Central memory CD4-positive, alpha-beta T cell (primary cell): ENCODE measurements at places on chromosomes 4 and X.

DNA sequence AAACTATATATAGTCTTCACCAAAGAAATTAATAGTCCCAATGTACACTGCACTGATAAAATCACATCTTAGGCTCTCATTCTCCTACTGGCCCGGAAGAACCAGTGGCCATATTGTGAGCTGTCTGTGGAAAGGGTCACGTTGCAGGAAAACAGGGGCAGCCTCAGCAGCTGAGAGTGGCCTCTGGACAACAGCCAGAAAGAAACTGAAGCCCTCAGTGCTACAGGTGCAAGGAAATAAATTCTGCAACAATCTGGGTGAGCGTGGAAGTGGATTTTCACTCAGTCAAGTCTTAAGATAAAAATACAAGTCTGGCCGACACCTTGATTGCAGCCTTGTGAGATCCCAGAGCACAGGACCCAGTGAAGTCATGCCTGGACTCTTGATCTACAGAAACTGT lies 3.2 kb upstream of the SLC25A14 start:
- DNase-seq: no peak

DNA sequence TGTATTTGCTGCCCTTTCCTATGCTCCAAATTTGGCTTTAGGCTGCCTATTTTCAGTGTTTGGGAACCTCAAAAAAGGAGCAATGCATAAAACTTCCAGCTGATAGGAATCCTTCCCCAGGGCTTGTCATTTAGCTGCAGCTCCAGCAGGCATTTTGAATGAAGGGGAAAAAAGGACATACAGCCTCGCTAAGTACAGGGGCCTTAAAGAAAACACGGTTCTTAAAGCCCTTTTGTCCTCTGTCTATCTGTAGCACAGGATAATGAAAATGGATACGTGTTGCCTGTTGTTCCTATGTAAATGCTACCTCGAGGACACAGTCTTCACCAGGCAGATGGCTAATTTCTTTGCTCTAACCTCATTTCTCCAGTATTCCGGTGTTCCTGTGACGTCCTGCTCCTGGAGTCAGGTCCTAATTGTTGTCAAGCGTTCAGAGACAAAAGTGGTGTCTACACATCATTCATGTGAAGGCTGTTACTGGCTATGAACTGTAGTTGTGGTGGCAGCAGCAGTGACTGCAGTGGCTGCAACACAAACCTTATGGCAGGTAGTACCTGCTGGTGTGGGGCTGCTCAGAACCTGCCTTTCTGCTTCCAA lies 117.4 kb downstream of the MGST2 start:
- DNase-seq: no peak

GRCh38 chr4:138460477-138461414 lies 218.6 kb upstream of the SLC7A11 start:
- DNase-seq: no peak

GRCh38 chr4:1939664-1940509 lies 68.7 kb downstream of the NSD2 start:
- DNase-seq: no peak

GRCh38 chrX:101232316-101232715 lies 12.7 kb downstream of the DRP2 start:
- DNase-seq: no peak

GRCh38 chr4:154593868-154594267 lies 3.3 kb upstream of the FGA start:
- no peak for DNase-seq

DNA sequence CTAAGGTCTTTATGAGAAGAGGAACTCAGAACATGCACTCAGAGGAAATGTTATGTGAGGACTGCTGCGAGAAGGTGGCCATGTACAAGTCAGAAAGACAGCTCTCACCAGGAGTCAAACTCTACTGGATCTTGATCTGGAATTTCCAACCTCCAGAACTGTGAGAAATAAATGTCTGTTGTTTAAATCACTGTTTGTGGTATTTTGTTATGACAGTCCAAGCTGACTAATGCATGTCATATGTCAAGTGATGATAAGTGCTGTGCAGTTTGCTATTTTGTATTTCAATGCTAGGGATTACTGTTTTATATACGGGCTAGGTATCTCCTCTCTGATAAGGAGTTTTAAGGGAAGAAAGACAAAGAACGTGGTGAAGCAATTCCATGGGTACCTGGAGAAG lies 162.3 kb downstream of the CPEB2 start:
- no peak for DNase-seq

- DNase-seq: no peak
Observed at GRCh38 chr4:145644699-145645098, 25.5 kb downstream of the MMAA start.

DNA sequence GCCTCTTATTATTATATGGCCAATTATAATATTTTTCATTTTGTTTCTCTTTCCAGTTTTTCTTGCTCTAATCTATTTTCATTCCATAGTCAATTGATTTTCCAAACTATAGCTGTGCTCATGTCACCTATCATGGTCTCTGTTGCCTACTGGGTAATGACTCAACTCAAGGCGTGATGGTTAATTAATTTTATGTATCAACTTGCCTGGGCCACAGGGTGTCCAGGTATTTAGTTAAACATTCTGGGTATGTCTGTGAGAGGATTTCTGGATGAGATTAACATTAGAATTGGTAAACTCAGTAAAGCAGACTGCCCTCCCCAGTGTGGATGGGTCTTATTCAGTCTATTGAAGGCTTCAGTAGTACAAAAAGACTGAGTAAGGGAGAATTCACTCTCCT lies 9.9 kb downstream of the FHIP1A start:
- DNase-seq: no peak

GRCh38 chrX:47638816-47639215 lies 9.1 kb upstream of the CFP start:
- DNase-seq: no peak

DNA sequence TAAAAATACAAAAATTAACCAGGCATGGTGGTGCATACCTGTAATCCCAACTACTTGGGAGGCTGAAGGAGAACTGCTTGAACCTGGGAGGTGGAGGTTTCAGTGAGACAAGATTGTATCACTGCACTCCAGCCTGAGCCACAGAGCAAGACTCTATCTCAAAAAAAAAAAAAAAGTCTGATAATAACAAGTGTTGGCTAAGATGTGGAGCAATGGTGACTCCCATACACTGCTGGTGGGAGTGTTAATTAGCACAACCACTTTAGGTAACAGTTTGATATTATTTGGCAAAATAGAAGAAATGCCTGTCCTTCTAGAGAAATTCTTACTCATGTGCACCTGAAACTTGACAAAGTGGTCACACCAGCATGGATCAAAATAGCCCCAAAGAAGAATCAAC lies 106.2 kb upstream of the SLC34A2 start:
- no peak for DNase-seq

DNA sequence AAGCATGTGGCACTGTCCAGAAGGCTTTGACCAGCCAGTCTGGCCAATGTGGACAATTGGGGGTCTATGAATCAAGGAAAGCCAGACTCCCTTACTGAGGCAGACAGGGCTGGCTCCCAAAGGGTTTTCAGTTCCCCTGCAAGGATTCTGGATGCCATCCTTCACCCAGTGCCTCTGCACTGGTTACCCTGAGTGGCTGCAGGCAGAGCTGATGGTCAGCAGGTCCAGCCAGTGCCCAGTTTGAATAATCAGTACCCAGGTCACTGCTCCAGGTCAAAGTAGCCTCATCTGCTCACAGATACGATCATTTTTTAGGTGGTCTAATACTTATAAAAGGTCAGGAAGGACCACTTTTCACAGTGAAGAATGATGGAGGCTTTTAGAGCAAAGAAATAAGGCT lies 52.2 kb upstream of the MAMLD1 start:
- DNase-seq: no peak
